ENCODE measurements at places on chromosomes 4 and X.

GRCh38 chrX:28628120-28628519 is 40.9 kb downstream of the IL1RAPL1 start:
- DNase-seq = no peak

DNA sequence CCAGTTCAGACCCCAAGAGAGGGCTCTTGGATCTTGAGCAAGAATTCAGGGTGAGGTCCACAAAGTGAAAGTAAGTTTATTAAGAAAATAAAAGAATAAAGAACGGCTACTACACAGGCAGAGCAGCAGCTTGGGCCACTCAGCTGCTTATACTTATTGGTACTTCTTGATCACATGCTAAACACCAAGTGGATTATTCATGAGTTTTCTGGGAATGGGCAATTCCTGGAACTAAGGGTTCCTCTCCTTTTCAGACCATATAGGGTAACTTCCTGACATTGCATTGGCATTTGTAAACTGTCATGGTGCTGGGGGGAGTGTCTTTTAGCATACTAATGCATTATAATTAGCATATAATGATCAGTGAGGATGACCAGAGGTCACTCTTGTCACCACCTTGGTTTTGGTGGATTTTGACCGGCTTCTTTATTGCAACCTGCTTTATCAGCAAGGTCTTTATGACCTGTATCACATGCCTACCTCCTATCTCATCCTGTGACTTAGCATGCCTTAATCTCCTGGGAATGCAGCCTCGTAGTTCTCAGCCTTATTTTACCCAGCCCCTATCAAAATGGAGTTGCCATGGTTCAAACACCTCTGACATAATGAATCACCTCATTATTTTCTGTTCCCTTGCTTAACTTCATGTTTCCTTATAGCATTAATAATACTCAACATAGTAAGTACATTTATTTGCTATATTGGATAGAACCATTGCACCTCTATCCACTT is 476.3 kb downstream of the DTHD1 start:
- DNase-seq = no peak

- no peak for DNase-seq
Measured at GRCh38 chr4:145954924-145955339, 16.3 kb upstream of the ZNF827 start.

GRCh38 chr4:40550196-40550595 is 79.5 kb downstream of the RBM47 start:
- no peak for DNase-seq

DNA sequence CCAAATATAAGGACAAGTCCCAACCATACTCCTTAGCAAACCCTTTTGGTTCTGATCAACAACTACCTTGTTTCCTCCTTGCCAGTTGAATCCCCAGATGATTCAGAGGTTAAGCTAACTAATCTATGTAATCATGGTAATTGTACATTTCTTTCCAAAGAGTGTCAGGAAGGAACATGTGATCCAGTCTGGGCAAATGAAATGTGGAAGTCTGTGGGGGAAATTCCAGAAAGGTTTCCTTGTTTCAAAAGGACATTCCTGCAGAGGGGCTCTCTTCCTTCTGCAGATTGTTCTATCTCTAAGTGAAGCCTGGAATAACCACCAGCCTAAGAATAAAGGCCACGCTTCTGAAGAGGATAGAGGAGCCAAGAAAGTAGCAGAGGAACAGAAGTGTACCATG is 7.0 kb downstream of the PRSS12 start:
- DNase-seq = no peak

DNA sequence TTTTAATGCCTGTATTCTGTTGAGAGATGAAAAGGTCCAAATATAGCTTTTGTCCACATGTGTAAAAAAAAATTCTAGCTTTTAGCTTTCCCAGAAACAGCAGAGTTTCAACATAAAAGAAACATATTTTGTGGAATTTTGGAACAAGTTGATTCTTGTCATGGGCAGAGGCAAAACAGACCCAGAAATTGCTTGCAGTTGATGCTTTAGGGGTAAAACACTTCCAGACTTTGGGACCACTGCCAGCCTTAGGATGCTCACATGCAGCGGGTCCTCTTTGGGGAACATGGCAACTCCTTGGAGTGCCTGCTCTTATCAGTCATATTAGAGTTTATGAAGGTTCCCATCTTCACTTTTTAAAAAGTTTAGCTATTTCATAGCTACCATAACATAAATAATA is 30.4 kb downstream of the DCLK2 start:
- DNase-seq = no peak

- no peak for DNase-seq
Measured at GRCh38 chr4:866761-867390, 40.9 kb upstream of the CPLX1 start.

- DNase-seq = no peak
Measured at GRCh38 chr4:74539044-74539790, 94.3 kb downstream of the AREG start.

- no peak for DNase-seq
Measured at GRCh38 chr4:38188631-38189101, 228.5 kb downstream of the PTTG2 start.

DNA sequence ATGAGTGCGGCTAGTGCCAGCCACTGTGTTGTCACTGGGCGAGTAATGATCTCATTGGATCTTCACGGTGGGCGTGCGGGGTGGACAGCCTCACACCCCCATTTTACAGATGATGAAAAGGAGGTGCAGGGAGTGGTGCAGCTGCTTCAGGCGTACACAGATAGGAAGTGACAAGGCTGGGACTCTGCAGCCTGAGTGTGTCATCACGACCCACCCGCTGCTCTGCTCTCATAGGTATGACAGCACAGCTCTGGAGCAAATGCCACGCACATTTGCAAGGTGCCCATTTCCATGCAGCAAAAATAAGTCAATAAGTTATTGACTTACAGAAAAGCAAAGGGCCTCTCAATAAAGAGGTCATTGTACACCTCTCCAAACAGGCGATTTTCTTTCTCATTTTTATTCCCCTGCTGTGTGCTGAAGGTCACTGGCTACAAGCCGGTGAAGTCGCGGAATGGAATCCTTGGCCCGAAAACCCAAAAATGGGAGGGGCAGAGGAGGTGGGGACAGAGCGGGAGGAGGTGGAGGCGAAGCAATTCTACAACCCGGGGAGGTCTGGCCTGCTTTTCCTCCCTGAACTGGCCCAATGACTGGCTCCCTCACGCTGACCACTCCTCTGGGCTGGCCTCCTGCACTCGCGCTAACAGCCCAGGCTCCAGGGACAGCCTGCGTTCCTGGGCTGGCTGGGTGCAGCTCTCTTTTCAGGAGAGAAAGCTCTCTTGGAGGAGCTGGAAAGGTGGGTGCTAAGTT is at the start of gene SOD3:
Gene SOD3 (plus strand): TSS at position 658 of the 750 bp plus-strand sequence. CDS start 3,949 bp downstream, outside the sequence.
- DNase-seq = no peak

DNA sequence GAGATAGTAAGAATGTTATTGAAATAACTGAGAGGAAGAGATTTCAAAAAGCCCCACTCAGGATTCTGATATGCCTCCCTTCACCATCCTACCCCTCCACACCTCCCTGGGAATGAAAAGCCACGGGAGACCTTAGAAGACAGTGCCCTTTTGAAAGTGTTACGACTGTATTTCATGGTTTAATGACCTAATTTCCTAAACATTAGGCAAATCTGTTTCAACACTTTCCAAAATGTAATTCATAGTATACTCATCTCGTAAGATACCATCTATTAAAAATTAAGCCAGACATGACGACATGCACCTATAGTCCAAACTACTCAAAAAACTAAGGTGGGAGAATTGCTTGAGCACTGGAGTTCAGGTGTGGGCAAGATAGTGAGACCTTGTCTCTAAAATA is 106.3 kb downstream of the HNRNPD start:
- DNase-seq = no peak

GRCh38 chrX:67961516-67961915 is 417.7 kb downstream of the AR start:
- no peak for DNase-seq

- DNase-seq = no peak
Measured at GRCh38 chr4:74840936-74841509, 46.7 kb upstream of the BTC start.

DNA sequence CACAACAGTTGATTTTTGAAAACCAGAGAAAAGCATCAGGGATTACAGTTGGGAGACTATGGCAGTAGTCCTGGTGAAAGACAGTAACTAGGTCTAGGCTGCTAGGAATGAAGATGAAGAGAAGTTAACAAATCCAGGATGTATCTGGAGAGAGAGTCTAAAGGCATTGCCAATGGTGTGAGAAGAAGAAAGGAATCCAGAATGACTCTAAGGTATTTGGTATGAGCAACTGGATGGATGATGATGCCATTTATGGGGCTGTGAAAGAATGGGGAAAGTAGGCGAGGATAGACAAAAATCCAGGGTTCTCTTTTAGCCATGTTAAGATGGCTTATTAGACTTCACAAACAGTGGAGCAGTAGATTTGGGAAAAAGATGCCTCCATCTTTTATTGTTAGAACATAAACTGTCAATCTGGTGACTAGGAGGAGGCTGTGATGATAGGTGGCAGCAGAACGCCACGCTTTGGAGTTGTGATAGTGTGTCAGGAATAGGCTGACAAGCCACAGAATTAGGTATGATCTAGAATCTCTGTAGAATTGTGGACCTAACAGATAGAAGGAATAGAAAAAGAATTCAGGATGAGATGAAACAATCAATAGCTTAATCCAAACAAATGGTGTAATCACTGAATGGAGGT is 27.3 kb upstream of the JADE1 start:
- DNase-seq = peak; percentile 45

DNA sequence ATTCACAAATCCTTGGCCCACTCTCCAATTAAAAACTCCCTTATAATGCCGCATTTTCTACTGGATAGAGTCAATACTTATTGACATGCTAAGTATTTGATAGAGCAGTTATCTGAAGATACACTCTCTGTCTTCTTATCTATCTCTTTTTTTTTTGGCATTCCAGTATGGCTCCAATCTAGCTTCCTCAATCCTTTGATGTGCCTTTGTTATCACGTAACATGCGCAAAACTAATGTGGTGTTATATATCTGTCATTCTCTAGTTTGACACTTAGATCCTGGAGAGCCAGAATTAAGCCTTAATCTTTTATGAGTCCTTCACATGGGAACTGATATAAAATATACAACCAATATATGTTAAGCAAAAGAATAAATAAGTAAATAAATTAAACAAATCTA is 54.7 kb downstream of the VSIG4 start:
- DNase-seq = no peak

DNA sequence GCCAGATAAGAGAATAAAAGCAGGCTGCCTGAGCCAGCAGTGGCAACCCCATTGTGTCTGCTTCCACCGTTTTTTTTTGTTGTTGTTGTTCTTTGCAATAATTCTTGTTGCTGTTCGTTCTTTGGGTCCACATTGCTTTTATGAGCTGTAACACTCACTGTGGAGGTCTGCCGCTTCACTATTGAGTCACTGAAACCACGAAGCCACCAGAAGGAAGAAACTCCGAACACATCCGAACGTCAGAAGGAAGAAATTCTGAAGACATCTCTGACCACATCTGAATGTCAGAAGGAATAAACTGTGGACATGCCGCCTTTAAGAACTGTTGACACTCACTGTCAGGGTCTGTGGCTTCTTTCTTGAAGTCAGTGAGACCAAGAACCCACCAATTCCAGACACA is 110.5 kb downstream of the PCDH18 start:
- no peak for DNase-seq

DNA sequence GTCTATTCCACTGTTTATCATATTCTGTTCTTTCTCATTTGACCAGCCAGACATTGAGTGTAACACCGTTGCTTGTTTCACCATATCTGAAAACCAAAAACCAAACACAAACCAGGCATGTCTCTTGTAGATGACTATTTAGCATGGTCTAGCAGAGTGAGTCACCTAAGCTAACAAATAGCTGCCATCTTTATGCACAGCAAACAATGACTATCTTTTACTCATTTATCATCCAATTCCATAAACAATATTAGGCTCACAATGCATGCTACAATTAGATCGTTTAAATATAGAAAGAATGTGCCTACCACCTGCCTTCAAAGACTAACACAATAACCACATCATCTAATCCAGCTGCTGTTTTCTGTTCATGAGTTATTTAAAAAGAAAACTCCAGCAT is 495.4 kb downstream of the PCDH19 start:
- no peak for DNase-seq

GRCh38 chrX:40465735-40466551 is 114.8 kb upstream of the ATP6AP2 start:
- no peak for DNase-seq

DNA sequence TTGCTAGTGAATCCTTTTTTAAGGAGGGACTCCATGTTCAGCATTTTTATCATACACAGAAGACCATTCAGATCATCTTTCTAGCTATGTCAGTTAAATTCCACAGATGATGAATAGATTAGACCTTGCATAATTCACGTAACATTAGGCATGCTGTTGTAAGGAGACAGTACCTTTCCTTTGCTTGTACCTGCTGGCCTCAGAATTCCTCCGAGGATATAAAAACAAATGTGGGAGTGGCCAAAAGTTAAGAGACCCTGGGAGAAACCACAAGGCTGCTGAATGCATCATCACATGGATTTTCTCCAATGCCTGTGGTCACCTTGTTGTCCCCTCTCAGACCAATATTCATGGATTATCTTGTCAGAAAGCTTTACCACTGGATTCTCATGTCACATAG is 201.4 kb downstream of the MAGEB17 start:
- no peak for DNase-seq

DNA sequence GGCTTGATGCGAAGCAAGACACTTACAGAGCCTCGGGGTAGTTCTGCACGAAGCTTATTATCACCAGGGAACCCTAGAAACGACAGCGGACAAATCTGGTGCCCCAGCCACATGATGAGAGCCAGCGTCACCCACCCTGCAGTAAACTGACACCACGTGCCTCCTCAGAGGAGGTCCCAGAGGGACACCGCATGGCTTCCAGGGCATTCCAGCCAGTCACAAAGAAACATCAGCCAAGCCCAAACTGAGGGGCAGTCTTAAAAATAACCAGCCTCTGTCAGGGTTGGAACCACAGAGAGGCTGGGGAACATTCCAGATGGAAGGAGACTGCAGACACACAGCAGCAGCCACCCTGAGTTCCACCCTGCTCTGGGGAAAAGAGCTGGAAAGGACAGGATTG is 36.6 kb upstream of the HGFAC start:
- DNase-seq = no peak

DNA sequence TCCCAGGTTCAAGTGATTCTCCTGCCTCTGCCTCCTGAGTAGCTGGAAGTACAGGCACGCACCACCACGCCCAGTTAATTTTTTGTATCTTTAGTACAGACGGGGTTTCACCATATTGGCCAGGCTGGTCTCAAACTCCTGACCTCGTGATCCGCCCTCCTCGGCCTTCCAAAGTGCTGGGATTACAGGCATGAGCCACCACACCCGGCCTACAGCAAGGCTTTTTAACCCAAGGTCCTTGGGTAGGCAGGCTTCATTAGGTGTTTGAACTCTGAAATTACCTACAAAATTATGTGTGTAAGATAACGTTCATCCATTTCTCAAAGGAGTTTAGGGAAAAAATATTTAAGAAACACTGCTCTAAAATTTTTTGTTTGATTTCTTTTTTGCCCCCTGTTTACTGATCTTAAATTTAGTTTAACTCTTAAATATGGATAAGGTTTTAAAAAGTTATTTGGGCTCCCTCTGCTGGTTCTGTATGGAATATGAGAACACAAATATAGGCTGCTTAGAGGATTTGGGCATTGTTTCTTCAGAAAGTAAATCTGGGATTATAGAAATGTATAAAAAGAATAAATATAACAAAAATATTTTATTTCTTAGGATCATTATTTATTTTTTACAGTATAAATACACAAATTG is 92.8 kb downstream of the CBR4 start:
- no peak for DNase-seq

GRCh38 chrX:39473812-39474211 is 623.9 kb downstream of the BCOR start:
- no peak for DNase-seq

- DNase-seq = no peak
Measured at GRCh38 chr4:116627545-116627944, 457.8 kb downstream of the TRAM1L1 start.

GRCh38 chrX:11423362-11423818 is 130.2 kb downstream of the AMELX start:
- no peak for DNase-seq
